MCF 10A (cell line): ENCODE measurements at places on chromosomes 5 and 9.
A peak's percentile ranks its signal among the peaks of the same experiment; 100 is the strongest.

- DNase-seq, result peak; percentile 91
Measured at GRCh38 chr5:116626272-116626723, 51.7 kb upstream of the SEMA6A start.

- DNase-seq, result no peak
Measured at GRCh38 chr9:16012621-16013020, 459.8 kb downstream of the CCDC171 start.

GRCh38 chr9:94951324-94952135, 225.0 kb downstream of the AOPEP start:
- DNase-seq, result no peak

- DNase-seq, result peak; percentile 99
Measured at GRCh38 chr5:57494104-57495098, 11.8 kb upstream of the ACTBL2 start.

GRCh38 chr5:40570408-40571129, 109.1 kb upstream of the PTGER4 start:
- DNase-seq, result peak; percentile 57

GRCh38 chr9:14677872-14678271, 15.4 kb downstream of the ZDHHC21 start:
- DNase-seq, result no peak

DNA sequence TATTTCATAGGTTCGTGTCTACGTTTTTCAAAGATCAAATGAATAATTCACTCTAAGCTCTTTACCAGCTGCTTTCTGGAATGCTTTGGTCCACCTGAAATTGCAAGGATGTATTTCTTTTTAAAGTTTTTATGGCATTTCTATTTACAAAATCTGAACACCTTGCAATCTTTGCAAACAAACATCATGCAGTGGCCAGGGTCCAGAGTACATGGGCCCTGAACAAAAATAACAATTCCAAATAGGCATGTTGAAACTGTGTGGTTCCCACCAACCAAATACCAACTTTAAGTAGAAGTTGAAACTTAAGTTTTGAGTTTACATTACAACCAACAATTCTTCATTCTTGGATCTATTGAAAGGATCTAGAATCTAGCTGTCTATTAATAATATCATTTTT, 180.1 kb upstream of the FTMT start:
- DNase-seq, result no peak

DNA sequence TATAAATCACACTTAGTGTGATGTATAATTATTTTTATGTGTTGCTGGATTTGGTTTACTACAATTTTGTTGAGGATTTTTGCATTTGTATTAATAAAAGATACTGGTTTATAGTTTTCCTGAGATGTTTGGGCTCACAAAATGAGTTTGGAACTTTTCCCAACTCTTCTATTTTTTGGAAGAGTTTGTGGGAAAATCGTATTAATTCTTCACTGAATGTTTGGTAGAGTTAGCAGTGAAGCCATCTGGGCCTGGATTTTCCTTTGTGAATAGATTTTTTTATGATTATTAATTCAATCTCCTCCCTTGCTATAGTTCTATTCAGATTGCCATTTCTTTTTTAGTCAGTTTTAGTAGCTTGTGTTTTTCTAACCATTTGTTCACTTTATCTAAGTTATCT, 201.7 kb upstream of the NFIL3 start:
- DNase-seq, result no peak

- DNase-seq, result no peak
Measured at GRCh38 chr5:180522330-180522729, 28.2 kb downstream of the CNOT6 start.

DNA sequence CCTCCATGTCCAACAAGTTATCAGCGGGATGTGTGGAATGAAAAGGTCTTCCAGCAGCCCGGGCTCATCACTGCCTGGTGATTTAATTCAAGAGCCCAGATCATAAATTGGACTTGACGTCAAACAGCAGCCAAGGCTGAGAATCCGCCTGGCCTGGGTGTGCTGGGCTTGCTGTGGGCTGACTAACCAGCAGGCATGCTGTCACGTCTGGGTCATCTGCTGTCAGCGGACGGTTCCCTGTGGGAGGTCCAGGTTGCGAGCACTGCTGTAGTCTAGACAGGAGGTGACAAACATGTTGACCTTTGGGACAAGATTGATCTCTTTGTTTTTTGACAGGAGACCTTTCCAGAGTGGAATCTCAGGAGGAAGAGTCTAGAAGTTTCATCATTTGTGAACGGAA, 289.7 kb downstream of the OSTF1 start:
- DNase-seq, result no peak

DNA sequence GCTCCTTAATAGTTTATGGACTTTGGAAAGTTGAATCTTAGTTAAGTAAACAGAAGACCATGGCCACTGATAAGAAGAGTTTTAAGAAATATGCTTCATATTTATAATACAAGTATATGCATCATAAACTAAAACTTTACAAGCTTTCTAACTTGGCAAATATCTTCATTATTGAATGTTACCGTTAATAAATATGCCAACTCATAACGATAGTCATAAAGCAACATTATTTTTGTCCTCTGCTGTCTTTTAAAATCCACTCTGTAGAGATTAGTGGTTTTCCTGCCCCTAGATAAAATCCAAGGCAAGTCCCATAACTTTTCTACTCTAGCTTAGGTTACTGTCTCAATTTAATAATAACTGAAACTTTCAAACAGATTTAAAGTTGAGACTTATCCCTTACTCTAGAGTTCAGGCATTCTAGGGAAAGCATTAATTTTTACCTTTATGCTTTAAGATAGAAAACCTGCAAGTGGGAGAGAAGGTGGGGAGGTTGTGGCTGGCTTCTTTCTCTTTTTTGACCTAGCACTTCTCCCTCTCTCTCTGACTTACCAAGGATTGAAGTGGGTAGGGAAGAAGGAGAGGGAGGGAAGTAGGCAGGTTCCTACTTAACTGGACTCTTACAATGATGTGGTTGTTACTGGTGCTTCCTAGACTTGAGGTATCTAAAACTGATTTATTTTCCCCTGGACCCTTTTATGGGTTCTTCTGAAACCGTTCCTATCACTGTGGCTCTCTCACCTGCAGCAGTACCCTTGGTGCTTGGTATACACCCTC, 29.6 kb downstream of the RNF145 start:
- no peak for DNase-seq

DNA sequence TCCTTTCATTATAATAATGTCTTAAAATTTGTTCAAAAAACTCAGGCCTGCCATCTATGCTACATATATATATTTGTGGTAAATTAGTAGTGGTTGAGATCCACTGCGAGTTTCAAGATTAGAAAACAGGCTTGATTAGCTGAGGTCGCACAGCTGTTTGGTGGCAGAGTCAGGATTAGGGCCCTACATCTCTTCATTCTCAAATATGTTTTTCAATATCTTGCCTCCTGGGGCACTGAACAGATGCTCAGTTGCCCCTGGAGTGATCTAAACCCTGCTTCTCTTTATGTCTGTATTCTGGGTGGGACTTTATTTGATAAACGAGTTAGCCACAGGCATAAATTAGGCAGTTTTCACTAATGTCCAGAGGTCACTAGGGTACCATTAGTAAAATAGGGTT, 27.8 kb upstream of the CEP120 start:
- DNase-seq, result no peak

GRCh38 chr5:58466939-58467338, 7.1 kb upstream of the PLK2 start:
- DNase-seq, result peak; percentile 43

GRCh38 chr9:77898864-77899263, 132.7 kb downstream of the GNAQ start:
- no peak for DNase-seq

GRCh38 chr5:153372425-153373129, 117.9 kb upstream of the GRIA1 start:
- DNase-seq, result no peak

DNA sequence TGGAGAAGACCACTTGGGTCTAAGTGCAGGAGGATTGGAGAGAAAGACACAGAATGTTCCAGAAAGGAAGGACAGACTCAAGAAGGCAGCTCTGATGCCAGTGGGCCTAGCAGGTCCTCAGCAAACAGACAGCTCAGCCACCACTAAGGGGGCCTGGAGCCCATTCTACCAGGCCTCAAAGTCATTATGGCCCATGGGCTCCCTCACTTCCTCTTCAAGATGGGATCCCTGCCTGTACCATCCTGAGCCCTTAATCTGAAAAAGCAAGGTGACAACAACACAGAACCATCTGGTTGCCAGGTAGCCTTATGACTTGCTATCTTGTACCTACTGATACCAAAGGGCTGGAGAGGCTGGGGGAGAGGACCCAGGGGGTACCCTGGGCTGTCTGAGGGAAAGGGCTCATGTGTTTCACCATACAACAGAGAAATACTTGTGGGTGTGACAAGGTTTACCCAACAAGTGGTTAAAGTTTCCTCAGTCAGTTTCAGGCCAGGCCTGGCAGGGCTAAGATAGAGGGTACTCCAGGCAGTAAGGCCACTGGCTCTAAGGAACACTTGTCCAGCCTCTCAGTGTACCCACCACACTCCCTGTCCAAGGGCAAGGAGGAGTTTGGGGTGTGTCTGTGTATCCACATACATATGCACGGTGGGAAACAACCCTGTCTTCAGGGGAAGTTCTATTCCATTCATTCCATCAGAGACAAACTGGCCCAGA, 30.7 kb downstream of the TCF7 start:
- no peak for DNase-seq

DNA sequence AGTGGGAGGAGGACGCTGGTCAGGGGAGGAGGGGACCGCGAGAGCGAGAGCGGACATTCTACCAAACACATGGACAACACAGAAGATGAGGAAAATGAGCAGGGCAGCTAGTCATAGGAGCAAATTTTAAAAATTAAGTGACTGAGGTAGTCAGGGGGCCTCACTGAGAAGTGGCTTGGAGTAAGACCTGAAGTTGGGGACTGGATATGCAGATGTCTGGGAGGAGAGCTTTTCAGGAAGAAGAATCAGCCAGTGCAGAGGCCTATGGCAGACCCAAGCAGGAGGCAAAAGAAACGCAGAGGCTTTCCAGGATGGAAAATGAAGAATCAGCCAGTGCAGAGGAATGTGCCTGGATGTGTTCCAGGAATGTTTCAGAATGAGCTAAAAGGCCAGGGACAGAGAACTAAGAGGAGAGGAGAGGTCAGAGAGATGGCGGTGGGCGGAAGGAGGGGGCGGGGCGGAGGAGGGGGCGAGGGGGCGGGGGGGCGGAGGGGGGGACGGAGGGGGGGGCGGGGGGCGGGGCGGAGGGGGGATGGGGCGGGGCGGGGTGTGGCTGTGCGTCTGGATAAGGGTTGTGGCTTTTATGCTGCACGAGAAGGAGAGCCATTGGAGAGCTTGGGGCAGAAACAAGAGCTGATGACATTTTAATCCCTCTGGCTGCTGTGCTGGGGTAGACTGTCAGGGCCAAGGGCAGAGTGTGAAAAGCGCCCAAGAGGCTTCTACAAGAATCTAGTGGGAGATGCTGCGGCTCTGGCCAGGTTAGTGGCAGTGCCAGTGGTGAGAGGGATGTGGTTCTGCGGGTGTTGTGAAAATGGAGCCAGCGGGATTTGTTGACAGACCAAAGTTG, 129.6 kb downstream of the KCNIP1 start:
- peak; percentile 82 for DNase-seq

DNA sequence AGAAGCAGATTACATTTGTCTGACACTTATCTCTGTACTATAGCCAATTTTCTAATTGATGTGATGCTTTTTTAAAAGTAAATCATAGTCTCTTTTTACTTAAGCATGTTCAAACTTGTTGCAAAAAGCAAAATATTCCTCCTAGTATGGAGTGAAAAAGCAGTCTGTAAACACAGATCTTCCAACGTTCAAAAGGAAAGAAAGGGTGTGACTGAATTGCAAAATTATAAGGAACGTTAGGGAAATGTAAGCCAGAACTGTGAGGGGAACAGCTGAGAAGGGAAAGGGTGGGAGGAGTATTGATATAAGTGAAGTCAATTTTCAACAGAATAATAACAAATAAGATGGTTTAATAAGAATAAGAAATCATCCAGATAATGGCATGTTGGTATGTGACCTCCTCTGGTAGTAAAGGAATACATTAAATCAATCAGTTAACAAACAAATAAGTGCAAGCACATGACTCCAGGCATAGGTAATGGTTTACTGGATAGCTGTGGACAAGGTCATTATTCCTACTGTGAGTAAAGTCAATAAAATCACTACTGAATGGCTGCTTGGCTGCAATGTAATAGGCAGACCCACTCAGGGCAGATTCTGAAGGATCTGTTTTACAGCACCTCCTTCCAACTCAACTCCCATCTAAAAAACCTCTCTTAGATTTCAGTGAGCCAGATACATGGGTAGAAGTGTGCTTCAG, 239.1 kb upstream of the NMUR2 start:
- DNase-seq, result no peak

DNA sequence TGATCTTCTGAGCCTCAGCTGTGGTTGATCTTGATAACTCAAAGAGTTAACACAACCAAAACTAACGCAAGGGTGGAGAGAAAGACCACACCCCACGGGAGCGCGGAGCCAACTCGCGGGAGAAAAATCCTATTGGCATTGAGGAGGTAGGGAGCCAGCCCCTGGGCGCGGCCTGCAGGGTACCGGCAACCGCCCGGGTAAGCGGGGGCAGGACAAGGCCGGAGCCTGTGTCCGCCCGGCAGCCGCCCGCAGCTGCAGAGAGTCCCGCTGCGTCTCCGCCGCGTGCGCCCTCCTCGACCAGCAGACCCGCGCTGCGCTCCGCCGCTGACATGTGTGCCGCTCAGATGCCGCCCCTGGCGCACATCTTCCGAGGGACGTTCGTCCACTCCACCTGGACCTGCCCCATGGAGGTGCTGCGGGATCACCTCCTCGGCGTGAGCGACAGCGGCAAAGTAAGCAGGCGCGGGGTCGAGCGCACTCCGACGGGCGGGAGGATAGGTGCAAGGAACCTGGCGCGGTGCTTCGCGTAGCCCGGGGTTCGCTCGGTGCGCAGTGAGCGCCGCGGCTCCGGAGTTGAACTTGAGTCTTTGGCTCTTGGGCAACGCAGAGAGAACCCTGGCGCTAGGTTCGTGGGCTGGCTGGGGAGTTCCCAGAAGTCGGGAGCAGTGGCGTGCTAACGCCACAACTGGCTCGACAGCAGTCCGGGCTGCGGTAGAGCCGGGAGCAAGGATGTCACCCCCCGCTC, at the start of gene GDA:
Gene GDA (plus strand): TSS at position 210 of the 745 bp plus-strand sequence. CDS start 120 bp downstream, at position 330.
- peak; percentile 45 for DNase-seq

DNA sequence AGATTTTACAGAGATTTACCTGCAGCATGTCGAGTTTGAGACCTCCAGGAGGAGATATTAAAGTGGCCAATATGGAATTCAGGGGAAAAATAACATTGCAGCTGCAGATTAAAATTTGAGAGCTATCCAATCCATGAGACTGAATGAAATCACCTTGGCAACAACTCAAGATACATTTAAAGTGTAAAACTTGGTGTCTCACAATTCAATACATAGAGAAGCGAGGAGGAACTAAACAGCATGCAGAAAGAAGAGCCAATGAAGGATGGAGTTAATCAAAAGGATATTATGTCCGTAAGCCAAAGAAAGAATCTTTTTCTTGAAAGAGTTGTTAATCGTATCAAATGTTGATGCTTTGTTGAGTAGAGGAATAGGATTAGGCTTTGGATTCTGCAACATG, 455.1 kb downstream of the CDH18 start:
- no peak for DNase-seq

DNA sequence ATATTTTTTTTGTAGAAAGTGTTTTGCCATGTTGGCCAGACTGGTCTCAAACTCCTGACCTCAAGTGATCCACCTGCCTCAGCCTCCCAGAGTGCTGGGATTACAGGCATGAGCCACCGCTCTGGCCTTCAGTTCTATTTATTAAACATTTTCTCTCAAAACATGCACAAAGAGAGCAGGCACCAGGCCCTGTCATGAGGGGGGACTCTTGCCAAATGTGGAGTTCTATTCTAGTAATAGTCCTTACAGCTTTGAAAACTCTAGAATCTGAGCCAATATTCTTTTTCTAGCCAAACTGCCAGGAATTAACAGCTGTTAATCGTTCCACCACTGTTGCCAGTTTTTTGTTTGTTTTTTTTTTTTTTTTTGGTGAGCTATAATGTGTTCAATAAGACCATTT, 124.6 kb downstream of the TARS1 start:
- DNase-seq, result no peak

- DNase-seq, result no peak
Measured at GRCh38 chr5:159700016-159700415, 216.3 kb upstream of the ADRA1B start.
